ENCODE measurements at places on chromosomes 2 and 18.

- peak; percentile 75 for DNase-seq
Measured at GRCh38 chr2:40797120-40797519, 345.2 kb upstream of the SLC8A1 start.

GRCh38 chr2:235936493-235936892, 231.7 kb downstream of the GBX2 start:
- DNase-seq, result no peak

- DNase-seq, result peak; percentile 86
Measured at GRCh38 chr2:111227716-111228141, 107.0 kb downstream of the BCL2L11 start.

- DNase-seq, result no peak
Measured at GRCh38 chr2:193796847-193797246, 1602.1 kb upstream of the TMEFF2 start.

DNA sequence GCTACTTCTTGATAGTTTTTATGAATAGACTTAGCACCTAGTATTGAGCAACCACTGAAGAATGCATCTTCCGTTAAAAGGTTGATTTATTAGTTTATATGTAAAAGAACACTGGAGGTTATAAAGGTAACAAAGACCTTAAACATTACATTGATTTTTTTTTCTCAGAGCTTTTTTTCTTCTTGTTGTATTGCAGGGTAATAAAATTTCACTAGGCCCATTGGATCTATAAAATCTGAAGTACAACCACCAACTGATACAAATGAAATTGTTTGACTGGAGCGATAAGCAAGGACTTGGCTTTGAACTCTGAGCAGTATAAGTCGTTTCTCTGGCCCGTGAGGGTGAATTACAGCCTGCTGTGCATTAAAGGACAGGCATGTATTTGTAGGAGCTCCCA, 344.0 kb downstream of the LRRTM1 start:
- DNase-seq, result peak; percentile 71

GRCh38 chr2:136131961-136132824, 14.2 kb upstream of the CXCR4 start:
- peak; percentile 31 for DNase-seq

DNA sequence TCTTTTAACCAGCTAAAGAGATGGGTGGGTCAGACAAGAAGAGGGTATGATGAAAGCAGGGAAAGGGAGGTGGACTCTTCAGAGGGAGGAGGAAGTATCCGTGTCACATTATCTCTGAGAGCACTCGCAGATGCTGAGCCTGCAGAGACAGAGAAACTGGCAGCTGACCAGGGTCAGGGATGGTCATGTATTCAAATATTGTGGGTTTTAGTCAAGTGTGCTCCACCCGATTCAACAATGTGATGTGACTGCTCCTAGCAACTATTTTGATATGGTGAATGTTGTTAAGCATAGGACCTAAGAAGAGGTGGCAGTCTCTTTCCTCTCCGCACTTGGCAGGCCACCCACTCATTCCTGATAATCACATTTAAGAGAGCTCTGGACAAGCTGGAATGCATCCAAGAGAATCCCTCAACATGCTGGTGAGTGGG, 1.3 kb upstream of the CLIP4 start:
- DNase-seq, result peak; percentile 73

DNA sequence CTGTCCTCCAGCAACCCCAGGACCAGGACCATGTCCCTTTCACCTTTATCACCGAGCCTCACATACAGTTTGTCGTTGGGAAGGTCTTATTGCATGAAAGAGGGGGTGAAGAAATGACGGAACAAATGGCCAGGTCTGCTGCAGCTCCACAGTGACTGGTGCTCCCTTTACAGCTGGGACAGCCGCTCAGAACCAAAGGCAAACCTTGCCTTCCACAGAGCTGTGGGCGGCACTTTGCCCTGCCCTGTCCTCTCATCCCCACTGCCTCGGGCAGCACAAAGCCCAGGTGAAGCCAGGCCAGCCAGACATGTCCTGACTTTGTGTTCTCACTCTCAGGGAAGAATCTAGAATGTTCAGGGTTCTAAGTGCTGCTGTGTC, 961 bp downstream of the GPR55 start:
- DNase-seq, result no peak

- no peak for DNase-seq
Measured at GRCh38 chr2:101533561-101534148, 58.7 kb upstream of the RFX8 start.

DNA sequence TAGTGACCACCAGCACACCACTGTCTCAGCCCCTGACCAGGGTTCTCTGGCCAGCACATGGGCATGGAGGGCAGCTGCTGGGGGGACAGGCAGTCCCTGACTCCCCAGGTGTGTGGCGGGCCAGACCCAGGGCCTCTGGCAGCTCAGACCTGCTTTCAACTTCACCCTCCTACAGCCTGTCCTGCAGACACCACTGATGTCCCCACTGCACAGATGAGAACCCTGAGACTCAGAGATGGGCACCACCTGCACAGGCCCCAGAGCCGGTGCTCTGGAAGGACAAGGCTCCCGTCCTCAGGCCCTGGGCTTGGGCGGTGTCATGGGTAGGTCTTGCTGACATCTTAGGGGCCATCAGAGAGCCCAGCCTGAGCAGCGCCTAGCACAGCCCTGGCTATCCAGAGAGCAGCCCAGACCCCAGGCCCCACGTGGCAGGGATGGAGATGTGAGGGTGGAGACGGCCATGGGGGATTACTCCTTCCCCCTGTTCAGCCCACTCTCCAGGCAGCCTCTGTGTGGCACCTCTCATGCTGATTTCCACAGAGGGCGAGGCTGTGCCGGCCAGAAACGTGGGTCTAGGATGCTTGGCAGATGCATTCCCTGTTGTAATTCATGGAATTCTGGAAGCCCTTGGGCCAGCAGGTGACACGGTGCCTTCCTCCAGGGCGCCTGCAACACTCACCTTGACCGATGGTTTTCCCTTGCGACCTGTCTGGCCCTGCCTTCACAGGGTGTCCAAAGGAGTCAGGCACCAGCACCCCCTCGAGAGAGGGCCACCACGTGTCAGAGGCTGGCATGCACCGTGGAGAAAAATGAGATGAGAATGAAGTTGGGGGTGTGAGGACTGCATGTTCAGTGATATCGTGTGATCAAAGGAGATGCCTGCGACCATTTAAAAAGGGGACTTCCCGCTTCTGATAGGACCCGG, 61.2 kb upstream of the GLI2 start:
- DNase-seq, result no peak

GRCh38 chr2:45930396-45930792, 278.9 kb downstream of the PRKCE start:
- DNase-seq, result peak; percentile 76

DNA sequence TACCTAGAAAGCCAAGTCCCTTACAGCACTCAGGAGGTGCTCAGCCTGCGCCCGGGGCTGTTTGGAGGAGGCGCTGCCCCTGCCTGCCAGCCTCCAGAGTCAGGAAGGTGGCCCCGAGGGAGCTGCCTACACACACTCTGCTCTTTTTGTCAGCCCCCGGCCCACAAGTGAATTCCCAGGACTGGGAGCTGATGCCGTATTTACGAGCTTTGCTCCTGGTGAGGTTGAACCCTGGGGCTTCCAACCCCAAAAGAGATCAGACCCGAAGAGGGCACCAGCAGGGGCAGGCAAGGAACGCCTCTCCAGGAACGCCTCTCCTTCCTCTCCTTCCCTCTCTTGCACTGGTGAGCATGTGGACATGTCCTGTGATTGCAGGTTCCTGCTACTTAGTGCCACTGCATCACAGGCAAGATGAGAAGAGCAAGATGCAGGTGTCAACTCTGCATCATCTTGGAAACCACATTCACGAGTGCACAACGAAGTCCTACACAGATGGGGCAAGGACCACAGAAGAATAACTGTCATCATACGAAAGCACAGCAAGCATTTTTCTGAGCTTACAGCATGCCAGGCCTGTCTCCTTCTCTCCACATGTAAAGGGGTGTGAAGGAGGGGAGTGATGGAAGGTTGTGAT, 126.7 kb downstream of the NDUFA10 start:
- no peak for DNase-seq

- DNase-seq, result peak; percentile 94
Measured at GRCh38 chr18:9719421-9719981, 11.4 kb downstream of the RAB31 start.

DNA sequence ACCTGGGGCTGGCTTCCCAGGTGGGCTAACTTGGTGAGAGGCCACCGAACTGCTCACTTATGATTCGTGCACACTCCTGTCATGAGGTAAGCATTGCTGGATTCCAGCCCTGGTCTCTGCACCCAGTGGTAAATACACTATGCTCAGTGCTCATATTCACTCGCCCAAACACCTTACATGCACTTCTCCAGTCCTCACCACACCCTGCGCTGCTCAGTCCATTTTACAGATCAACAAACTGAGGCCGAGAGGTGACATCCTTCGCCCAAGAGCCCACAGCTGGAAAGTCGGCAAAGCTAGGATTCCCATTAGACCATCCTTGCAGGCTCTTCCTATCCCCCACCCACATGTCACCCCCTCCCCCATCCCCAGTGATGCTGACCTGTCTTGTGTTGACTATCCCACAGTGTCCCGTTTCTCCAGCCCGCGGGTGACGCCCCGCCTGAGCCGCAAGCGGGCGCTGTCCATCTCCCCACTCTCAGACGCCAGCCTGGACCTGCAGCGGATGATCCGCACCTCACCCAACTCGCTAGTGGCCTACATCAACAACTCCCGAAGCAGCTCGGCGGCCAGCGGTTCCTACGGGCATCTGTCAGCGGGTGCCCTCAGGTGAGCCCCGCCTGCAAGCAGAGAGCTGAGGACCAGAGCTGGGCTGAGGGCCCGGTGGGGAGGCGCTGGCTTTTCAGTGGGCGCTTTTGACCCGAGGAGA, 232.8 kb downstream of the GLI2 start:
- no peak for DNase-seq

- no peak for DNase-seq
Measured at GRCh38 chr2:124874219-124874618, 849.1 kb downstream of the CNTNAP5 start.

DNA sequence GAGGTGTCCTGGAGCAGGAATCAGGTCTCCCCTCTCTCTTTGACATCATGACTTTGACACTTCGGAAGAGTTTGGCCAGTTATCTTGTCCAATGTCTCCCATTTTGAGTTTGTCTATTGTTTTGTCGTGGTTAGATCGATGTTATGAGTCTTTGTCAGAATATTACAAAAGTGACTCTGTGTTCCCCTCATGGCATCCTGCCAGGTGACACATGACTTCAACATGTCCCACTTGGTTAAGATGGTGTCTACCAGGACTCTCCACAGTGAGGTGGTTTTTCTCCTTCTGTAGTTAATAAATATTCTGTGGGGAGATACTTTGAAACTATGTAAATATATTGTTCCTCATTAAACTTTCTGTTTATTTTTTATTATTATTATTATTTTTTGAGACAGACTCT, 76.6 kb upstream of the BZW1 start:
- no peak for DNase-seq
